Kidney capillary endothelial cell (primary cell): ENCODE measurements at places on chromosomes 2 and 18.

GRCh38 chr2:15860760-15861159 lies 79.6 kb upstream of the MYCN start:
- DNase-seq = no peak

- DNase-seq = no peak
These were observed 74.7 kb downstream of the GYPC start for GRCh38 chr2:126730655-126731054.

DNA sequence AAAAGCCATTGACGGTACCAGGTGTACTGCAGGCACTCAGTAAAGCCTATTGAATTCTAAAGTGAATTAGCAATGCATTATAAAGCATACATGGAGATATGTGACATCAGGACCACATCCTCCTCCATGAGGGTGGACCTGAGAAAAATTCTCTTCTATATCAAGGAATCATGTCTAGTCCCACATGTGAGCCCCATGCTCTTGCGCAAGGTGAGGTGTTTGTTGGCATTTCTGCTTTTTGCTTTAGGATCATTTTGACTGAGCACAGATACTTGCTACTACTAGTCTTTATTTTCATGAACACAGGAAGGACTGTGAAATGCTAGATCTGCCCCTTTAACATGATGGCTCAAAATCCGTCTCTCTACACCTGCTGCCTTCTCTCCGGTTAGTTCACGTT lies 183.9 kb downstream of the CD226 start:
- no peak for DNase-seq

GRCh38 chr18:45802814-45803492 lies 22.5 kb upstream of the SIGLEC15 start:
- DNase-seq = peak; percentile 96

GRCh38 chr18:34787931-34788532 lies 77.9 kb downstream of the DTNA start:
- peak; percentile 65 for DNase-seq

- no peak for DNase-seq
These were observed 3.7 kb downstream of the SP140L start for GRCh38 chr2:230330725-230331124.

DNA sequence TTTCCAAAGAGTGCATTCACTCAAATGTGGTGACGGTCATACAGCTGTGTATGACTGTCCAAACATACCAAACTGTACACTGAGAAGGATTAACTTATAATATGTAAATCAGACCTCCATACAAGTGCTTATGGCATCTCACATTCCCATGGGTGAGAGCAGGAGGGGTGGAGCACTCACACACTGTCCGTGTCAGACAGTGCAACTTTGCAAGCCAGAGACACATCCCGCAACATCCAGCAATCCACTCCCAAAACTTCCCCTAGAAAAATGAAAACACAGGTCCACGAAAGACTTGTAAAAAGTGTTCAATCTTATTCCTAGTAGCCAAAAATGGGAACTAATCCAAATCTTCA lies 36.4 kb downstream of the FAM168B start:
- no peak for DNase-seq

- no peak for DNase-seq
These were observed 222.3 kb downstream of the DOK6 start for GRCh38 chr18:69622961-69623360.

- DNase-seq = no peak
These were observed 37.4 kb downstream of the CHN1 start for GRCh38 chr2:174967691-174968260.

DNA sequence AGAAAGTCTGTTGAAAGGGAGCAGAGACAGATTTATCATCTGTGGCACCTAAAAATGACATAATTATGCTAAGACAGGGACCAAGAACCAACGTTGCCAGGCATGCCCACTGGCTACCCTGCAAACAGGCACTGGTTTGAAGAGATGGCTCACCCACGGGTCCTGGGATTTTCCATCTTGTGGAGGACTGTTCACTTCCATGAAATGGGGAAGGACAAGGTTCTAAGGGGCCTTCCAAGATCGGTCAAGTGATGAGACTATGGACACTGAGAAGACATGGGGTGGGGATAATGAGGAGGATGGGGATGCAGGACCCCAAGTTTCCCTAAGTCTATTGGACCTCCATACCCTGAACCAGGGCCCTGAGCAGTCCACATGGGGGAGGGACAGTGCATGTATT lies 18.9 kb downstream of the LGALSL start:
- no peak for DNase-seq

GRCh38 chr2:78686625-78687153 lies 338.8 kb upstream of the REG3G start:
- no peak for DNase-seq

GRCh38 chr18:48472610-48473009 lies 63.4 kb upstream of the ZBTB7C start:
- no peak for DNase-seq
